K562 (cell line): ENCODE measurements at places on chromosomes 2 and 18.

GRCh38 chr18:78519394-78520062 is 460.1 kb upstream of the SALL3 start:
- no peak for DNase-seq

- DNase-seq, result no peak
Measured at GRCh38 chr2:62147610-62148301, 48.2 kb upstream of the B3GNT2 start.

- no peak for DNase-seq
Measured at GRCh38 chr2:100581277-100581612, 18.5 kb downstream of the PDCL3 start.

GRCh38 chr2:242064364-242065250 is 195.1 kb downstream of the RTP5 start:
- DNase-seq, result no peak

DNA sequence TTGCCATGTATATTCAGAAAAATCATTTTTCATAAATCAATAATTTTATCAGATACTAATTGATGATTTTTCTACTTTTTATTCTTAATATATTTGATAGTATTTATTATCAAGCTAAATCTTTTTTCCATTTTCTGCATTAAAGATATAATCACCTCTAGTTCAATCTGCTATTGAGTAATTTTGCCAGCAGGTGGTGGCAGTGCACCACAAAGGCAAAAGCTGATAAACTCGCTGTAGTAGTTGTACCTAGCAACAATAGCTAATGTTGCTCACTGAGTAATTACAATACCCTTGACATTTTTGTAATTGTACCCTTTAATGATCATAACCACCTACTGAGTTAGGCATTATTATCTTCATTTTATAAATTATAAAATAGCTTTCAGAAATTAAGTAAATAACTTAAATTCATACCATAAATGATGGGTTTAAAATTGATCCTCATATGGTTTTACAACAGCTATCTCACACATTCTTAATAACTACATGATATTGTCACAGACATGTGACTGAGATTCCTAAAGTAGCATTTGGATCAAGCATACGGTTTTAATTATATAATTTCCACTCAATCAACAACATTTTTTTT is 52.0 kb upstream of the CALCRL start:
- DNase-seq, result peak; percentile 57

- DNase-seq, result no peak
Measured at GRCh38 chr2:177622521-177622920, 229.9 kb downstream of the AGPS start.

DNA sequence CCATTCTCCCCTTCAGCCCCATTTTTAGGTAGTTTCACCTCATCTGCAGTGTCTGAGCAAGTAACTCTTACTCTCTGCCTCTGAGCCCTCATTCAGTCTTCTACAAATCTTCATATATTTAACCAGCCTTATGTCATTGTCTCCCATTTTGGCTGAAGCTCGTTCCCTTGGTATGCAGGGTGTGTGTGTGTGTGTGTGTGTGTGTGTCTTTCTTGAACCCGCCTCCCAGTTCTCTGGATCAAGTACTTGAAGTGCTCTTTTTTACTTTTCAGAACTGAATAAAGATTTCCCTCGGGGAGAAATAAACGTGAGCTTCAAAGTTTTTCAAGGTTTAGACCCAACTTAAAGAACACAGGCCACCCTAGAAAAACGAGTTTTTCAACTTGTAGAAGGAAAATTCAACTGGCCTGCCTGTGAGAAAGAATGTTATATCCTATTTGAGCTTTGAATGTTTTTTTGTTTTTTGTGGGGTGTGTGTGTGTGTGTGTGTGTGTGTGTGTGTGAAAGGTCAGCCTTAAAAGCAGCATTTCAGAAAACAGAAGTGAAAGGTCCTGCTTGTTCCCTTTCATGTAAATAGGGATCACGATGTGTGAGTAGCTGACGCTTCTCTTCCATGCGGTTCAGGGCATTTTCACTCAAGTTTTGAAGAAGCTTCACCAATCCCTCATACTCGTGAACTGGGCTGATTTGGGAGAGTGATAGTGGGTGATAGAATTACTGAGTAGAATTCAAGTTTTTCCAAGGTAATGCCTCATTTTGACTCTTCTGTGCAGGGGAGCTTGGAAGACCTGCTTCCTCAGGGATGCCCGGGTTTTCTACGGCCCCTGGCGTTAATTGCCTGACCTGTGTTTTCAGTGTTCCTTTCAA is 50.6 kb upstream of the EML6 start:
- DNase-seq, result no peak

GRCh38 chr2:24050041-24050979 is 769 bp downstream of the FKBP1B start:
- DNase-seq, result no peak

DNA sequence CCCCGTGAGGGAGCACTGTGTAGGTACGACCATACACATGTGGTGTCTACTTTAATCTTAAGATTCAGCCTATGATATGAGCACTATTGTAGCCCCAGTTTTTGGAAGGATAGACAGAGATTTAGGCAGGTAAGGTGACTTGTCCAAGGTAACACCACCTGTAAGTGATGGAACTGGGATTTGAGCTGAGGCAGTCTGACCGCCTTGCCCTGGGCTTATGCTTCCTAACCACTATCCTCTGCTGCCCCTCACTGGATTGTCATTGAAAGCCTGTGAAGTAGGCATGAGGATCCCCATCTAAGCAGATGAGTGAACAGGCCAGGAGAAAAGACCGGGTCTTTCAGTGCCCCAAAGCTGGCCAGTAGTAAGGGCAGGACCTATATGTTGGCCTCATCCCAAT is 343.8 kb downstream of the CYRIA start:
- no peak for DNase-seq

DNA sequence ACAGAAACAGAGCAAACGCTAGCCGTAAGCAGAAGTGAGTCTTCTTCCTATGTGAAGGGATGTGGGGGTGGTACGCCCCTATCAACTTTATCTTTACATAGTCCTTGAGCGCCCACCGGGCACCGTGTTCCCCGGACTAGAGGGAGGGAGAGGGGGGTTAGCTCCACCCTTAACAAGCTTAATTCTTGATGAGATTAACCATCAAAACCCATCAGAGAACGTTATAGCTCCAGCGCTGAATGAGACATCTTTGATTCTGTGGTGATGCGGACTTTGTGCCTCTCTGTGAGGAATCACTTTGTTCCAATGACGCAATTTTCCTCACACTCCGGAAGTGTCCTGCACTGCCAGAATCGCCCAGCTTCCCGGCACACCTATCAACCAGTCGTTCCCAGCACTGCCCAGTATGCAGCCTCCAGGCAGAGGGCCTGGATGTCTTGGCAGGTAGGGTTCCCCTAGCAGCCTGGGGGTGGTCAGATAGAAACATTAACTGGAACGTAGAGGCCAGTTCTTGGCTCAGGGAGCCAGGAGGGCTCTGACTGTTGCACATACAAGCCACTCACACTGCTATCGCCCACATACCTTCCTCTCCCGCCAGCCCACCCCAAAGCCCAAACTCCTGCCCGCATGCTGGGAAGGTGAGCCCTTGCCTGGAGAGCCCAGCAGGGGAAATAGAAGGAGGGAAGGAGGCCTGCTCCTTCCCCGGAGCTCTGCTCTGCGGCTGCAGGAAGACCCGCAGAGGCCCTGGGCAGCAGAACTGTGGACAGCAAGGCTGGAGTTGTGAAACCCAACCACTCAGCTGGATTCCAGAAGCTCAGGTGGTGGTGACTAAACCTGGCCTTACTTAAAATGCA is 1.9 kb upstream of the ODC1 start:
- DNase-seq, result no peak

DNA sequence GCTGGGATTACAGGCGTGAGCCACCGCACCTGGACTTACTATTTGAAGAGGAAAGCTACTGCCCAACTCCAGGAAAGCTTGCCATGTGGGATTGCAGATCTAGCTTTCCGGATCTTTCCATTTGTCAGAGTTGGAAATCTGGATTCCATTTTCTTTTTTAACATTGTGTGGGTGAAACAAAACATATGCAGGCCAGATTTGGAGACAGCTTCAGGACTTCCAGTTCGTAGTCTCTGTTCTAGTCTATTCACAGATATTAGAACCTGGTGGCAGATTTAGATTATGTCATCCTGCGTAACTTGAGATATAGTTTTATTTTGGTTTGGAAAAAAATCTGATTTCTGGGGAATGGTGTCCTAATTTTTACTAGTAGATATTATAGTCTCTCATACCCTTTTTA is 70.5 kb downstream of the ZNF236 start:
- DNase-seq, result no peak

DNA sequence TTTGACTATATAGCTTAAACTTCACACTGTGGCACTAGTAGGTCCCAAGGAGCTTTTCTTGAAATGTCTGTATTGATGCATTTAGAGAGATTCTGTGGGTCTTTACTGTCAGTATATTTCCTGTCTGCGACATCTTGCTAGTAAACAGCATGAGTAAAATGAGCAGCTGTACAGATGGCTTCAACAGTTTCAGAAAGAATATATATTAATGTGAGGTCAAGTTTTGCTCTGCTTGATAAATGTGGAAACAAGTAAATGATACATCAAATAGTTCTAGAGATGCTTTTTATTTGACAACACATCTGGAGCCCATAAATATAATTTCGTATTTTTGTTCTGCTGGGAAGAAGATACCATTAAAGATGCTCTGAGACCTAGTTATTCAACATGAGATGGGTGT is 310.9 kb upstream of the COL3A1 start:
- no peak for DNase-seq

DNA sequence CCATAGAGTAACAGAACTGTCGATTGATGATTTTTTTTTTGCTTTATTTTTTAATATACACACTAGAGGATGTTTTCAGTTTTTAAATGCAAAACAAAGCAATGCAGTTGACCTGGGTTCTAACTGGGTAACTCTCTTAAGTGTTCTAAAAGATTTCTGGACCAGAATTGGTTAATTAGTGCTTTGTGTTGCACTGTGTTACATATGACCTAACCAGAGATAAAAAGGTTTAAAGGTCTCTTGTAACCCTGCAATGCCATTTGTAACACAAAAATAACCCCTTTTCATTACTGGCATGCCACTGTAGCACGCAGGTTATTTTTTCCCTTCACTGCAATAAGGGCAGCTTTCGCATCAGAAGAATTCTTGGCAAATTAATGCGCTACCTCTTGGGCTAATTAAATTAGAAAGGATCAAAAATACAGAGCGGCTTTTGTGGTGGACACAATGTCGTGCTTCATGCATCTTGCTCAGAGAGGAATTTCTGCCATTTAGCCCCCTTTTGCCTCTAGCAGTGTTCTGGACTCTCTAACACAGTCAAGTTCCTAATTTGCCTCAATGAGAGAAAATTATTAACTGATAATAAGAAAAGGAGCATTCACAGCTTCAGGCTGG is 250.8 kb upstream of the ZEB2 start:
- no peak for DNase-seq

GRCh38 chr2:213022987-213023386 is 128.4 kb downstream of the IKZF2 start:
- DNase-seq, result no peak

DNA sequence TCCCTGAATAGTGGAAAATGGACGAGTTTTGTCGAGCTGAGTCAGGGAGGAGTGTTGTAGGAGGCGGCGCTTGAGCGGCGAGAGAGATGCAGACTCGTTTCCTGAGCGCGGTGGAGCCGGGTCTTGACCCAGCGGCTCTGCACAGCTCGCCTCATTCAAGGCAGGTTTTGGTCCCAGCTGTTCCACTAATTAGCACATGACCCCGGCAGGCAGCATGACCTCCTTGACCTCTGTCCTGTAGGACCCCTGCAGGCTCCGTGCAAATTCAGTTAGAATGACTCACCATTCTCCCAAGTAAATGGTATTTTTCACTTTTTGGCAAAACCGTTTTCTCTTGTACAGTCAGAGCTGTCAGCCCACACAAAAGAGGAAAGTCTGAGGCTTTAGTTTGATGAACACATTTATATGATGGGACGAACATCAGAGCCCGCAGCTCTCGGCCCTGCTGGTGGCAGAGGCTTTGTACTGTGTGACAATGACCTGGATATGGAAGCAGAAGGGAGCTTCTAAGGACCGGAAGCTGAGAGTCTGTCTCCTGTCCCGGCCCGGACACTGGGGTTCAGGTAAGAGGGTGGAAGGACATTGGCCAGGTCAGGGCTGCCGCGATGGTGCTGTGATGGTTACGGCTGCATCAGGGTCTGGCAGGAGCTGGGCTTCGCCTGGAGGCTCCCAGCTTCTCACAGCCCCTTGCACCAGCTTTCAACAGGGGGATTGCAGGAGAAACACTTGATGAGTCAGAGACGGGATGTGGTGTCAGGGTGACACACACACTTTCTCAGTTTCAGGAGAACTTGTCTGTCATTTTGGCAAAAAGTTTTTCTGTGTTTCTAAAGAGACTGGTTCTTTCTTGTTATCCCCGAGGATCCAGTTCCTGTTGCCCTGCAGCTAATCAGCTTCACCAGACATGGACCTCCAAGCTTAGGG is 29.9 kb upstream of the ALKAL2 start:
- DNase-seq, result no peak

DNA sequence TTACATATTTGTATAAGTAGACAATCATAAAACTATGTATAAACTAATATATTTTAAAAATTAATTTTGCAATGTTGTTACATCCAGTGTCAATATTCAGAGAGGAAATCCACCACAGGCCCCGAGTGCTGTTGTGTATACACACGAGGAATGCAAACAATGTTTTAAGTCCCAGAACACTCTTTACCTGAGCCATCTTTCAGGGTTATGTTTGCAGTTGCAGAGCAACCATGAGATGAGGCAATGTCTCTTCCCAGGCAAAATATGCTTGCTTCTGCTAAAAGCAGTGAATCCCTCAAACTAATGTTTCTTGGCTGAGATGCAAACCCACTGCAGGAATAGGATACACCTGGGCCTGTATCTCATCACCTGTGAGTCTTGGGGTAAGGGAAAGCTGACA is 91.3 kb downstream of the ASXL2 start:
- no peak for DNase-seq

DNA sequence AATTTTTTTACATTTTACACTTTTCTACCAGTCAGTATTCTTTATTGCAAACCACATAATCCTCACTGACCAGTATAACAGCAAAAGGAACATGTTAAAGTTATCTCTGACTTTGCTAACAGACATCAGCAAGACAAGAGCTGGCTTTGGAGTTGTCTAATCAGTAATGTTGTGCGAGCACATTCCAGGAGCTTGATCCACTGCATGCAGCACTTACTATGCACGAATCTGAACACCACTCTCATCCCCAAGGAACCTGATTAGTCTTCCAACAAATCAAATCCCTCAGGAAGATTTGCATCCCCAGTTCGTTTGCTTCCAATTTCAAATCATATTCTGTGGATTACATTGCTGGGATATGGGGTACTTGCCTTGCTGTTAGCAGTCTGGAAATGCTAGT is 269.3 kb upstream of the EPC2 start:
- DNase-seq, result no peak
